Kidney (tissue), 22 donors: ENCODE measurements at places on chromosomes 7 and 10. TPM values are rescaled to one million over a fixed set of nuclear protein-coding genes. Genes with fewer than 3 reads are reported as not detected.

GRCh38 chr10:6074489-6075301 is 12.5 kb upstream of the IL2RA start:
- DNase-seq, result no peak

GRCh38 chr7:82247814-82248433 is 195.7 kb downstream of the CACNA2D1 start:
- no peak for DNase-seq

GRCh38 chr10:32046151-32046550 is 10.1 kb downstream of the KIF5B start:
- no peak for DNase-seq

DNA sequence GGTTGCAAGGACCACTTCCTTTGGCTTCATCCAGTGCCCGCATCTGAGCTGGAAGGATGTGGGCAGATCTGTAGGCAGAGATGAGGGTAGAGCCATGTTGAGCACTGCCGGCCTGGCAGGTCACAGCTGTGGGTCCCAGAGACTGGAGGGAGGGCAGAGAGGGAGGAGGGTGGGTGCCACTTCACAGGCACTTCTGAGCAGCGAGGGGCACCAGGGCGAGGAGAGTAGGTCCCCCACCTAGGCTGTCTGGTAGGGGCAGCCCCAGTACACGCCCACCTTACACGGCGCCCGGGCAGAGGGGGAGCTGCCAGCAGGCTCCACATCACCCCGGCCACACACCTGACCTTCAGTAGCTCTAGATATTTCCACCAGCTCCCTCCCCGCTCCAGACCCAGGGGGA is 473.0 kb upstream of the FOXK1 start:
- peak; percentile 60 for DNase-seq

DNA sequence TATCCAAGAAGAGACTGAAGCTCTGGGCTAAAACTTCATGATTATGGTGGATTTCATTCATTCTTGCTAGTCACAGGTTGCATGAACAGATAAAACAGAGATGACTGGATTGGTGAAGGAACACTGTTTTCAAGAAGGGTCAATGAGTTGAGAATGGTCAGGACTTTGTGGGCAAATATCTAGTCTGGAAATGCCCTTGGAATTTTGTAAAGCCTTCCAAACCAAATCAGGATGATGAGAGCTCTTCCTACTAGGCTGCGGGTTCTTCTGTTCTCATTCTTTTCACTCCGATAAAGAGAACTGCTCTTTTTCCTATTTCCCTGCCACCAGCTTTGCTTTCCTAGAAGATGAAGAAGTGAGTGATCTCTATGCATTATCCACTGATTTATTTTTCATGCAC is 171.4 kb downstream of the ARID5B start:
- DNase-seq, result no peak

GRCh38 chr10:98411768-98412167 is 3.2 kb downstream of the PYROXD2 start:
- no peak for DNase-seq

DNA sequence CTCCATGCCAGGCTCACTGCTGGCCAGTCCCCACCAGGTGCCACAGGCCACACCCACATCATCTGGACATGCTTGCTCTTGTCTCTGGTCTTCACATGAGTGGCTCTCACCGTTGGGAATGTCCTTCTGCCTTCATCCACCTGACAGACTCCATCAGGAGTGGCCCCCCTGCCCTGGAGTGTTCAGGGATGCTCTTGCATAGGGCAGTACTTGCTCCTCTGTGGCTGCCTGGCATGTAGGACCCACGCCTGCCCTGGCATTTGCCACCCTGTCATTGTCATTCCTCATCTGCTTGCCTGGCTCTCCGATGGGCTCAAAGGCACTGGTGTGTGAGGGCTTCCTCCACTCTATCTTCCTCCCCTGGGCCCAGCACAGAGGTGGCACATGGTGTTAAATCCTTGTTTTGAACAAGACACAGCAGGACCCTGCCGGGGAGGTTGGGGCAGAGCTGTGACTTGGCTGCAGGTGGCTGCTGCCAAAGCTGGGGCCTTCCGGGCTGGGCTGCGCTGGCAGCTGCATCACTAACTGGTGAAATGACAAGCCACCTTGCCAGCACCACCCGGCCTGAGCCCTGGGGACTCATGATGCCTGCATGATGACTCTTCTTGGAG is 1.8 kb downstream of the SH2D4B start:
- DNase-seq, result no peak

GRCh38 chr10:31765541-31765940 is 163.1 kb downstream of the ARHGAP12 start:
- DNase-seq, result no peak

Gene HECW1
- 0.50 TPM for total RNA-seq

Gene NPSR1
- not detected for total RNA-seq

Gene DPYSL4
- 0.60 TPM for total RNA-seq

Gene NIPSNAP2
- 64.4 TPM for total RNA-seq

Gene RSPH10B2
- total RNA-seq, result 0.22 TPM
